ENCODE measurements at places on chromosomes 1 and 21. TPM values are rescaled to one million over a fixed set of nuclear protein-coding genes. Genes with fewer than 3 reads are reported as not detected.

LCE1A gene
- polyA plus RNA-seq = not detected

IFI44 gene
- 6.3 TPM for polyA plus RNA-seq

NES gene
- polyA plus RNA-seq = 0.22 TPM

AJAP1 gene
- not detected for polyA plus RNA-seq

HEATR1 gene
- polyA plus RNA-seq = 1.1 TPM

GJA9 gene
- polyA plus RNA-seq = not detected

CA14 gene
- not detected for polyA plus RNA-seq

CR2 gene
- 12.0 TPM for polyA plus RNA-seq

MMEL1 gene
- 22.8 TPM for polyA plus RNA-seq

NTNG1 gene
- polyA plus RNA-seq = 0.27 TPM

DNA sequence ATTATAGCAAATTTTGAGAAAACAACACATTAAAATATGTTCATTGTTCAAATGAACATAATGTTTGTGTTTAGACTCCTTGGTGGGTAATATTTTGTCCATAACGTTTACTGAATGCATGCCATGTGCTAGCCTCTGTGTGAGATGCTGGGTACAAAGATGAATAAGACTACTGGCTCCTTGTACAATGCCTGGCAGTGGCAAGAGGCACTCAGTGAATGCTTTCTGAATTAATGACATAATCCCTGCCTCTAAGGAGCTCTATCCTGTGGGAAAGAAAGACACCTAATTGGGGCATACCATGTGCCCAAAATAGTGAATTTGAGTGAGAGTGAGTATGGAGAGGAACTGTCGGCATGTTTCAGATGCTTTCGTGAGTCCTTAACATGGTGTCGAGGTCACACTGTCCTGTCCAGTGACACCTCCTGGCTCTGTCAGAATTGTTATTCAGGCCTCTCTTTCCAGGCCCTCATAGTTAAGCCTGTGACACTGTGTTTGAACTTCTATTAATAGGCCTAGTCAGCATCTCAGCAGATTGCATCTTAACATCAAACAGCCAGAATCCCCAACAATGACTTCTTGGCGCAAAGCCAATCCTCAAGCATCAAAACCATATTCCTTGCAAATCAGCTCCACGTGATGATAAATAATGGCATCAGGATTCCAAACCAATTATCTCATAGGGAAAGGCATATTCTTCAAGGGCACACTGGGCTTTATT is 32.8 kb upstream of the S1PR1 start:
- DNase-seq = no peak
- no peaks in the 10 kb centered on the region for H3K4me1 ChIP-seq
- H3K27me3 ChIP-seq = no peaks in the 10 kb centered on the region
- H3K4me3 ChIP-seq = no peak overlapping the region
- no peaks in the 10 kb centered on the region for H3K36me3 ChIP-seq
- H3K27ac ChIP-seq = no peak overlapping the region

DNA sequence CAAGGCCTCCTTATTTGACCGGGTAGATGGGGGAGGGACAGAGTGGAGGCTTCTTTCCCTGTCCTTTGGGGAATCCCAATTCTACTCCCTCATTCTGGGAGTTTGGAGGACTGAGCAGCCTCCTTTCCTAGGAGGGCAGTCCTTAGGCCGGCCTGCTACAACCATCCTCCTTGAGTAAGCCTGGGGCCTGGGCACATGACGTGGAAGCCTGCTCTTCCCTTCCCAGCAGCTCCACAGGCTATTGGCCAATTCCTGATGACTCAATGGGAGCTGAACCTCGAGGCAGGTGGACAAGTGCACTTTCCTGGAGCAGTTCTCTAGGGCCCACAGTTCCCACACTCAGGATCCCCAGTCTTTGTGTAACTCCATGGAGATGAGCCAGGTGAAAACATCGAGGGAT is 3.1 kb downstream of the KCNA10 start:
- no peak overlapping the region for H3K27ac ChIP-seq
- H3K4me3 ChIP-seq = no peak overlapping the region
- no peaks in the 10 kb centered on the region for H3K36me3 ChIP-seq

- no peak overlapping the region for H3K27ac ChIP-seq
- H3K36me3 ChIP-seq = no peaks in the 10 kb centered on the region
- H3K4me1 ChIP-seq = peaks cover 5% of the 10 kb centered on the region
- peak; percentile 45 for DNase-seq
These were observed 34.7 kb downstream of the RCAN1 start for GRCh38 chr21:34580181-34580700.

GRCh38 chr1:115284209-115284608 is 53.8 kb downstream of the NGF start:
- DNase-seq = no peak
- H3K4me3 ChIP-seq = no peak overlapping the region
- no peaks in the 10 kb centered on the region for H3K4me1 ChIP-seq
- H3K36me3 ChIP-seq = no peaks in the 10 kb centered on the region
- no peaks in the 10 kb centered on the region for H3K27me3 ChIP-seq
- no peak overlapping the region for H3K27ac ChIP-seq

GRCh38 chr1:46224966-46225365 is 21.8 kb downstream of the LURAP1 start:
- H3K27me3 ChIP-seq = no peaks in the 10 kb centered on the region
- no peak overlapping the region for H3K4me3 ChIP-seq
- H3K4me1 ChIP-seq = no peaks in the 10 kb centered on the region

- H3K27me3 ChIP-seq = no peaks in the 10 kb centered on the region
- H3K4me1 ChIP-seq = peaks cover 15% of the 10 kb centered on the region
- H3K27ac ChIP-seq = no peak overlapping the region
- no peaks in the 10 kb centered on the region for H3K36me3 ChIP-seq
These were observed 7.0 kb downstream of the LRRC3 start for GRCh38 chr21:44462086-44462833.

GRCh38 chr1:212256369-212256768 is 28.8 kb upstream of the PPP2R5A start:
- H3K4me1 ChIP-seq = peaks cover 17% of the 10 kb centered on the region
- no peak overlapping the region for H3K4me3 ChIP-seq
- H3K27ac ChIP-seq = no peak overlapping the region
- no peak for DNase-seq
- H3K36me3 ChIP-seq = no peaks in the 10 kb centered on the region
- H3K27me3 ChIP-seq = no peaks in the 10 kb centered on the region

GRCh38 chr1:12539320-12539704 is 78.7 kb downstream of the DHRS3 start:
- H3K36me3 ChIP-seq = no peaks in the 10 kb centered on the region
- no peak overlapping the region for H3K27ac ChIP-seq
- no peak for DNase-seq
- H3K27me3 ChIP-seq = no peaks in the 10 kb centered on the region
- no peaks in the 10 kb centered on the region for H3K4me1 ChIP-seq

GRCh38 chr1:59360170-59360569 is 63.3 kb downstream of the FGGY start:
- DNase-seq = no peak
- H3K36me3 ChIP-seq = no peaks in the 10 kb centered on the region
- peaks cover 44% of the 10 kb centered on the region for H3K4me1 ChIP-seq

- H3K4me1 ChIP-seq = peaks cover 62% of the 10 kb centered on the region
- H3K36me3 ChIP-seq = no peaks in the 10 kb centered on the region
- no peaks in the 10 kb centered on the region for H3K27me3 ChIP-seq
- no peak overlapping the region for H3K4me3 ChIP-seq
- DNase-seq = peak; percentile 38
These were observed 3.7 kb upstream of the FABP3 start for GRCh38 chr1:31376375-31377134.

DNA sequence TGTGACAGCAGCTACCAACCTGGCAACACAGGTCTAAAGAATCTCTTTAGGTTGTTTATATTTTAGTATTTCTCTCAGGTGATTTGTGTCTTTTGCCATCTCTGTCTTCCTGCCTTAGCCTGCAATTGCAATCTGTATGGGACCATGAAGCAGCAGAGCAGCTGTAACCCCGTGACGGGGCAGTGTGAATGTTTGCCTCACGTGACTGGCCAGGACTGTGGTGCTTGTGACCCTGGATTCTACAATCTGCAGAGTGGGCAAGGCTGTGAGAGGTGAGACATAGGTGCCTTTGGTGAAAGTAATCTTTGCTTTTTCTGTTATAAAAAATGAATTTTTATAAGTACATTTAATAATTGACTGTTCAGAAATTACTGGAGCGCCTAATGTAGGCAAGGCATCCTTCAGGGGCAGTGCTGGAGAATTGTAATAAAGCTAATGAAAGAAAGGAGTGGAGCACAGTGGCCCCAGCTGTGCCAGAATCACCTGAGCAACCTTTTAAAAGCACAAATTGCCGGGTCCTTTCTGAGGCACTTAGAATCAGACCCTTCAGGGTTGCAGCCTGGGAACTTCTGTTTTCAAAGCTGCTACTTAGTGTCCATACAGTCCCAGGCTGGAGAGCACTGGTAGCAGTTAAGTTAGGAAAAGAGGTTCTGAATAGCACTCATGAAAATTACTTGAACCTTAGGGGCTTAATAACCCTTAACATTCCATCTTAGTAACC is 60.6 kb upstream of the LAMC2 start:
- DNase-seq = no peak
- H3K36me3 ChIP-seq = no peaks in the 10 kb centered on the region
- no peak overlapping the region for H3K27ac ChIP-seq

- no peak overlapping the region for H3K4me3 ChIP-seq
- H3K36me3 ChIP-seq = no peaks in the 10 kb centered on the region
- no peaks in the 10 kb centered on the region for H3K27me3 ChIP-seq
- peak overlapping the region; percentile 42 for H3K27ac ChIP-seq
These were observed 131.6 kb downstream of the DMRTB1 start for GRCh38 chr1:53590531-53591515.

DNA sequence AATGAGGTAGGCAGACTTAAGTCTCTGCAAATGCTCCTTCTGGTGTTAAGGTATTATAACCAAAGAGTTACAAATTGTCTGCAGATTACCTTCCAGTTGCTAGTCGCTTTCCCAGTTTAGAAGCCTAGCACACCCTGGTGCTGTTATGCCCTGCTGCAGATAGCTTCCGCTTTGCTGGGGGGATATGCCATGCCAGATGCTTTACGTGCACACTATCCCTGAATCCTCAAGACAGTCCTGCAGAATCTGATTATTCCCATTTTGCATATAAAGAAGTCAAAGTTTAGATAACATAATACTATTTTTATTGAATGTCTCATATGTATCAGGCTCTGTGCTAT is 166.5 kb downstream of the DHRS3 start:
- H3K4me3 ChIP-seq = no peak overlapping the region
- no peaks in the 10 kb centered on the region for H3K27me3 ChIP-seq
- no peak overlapping the region for H3K27ac ChIP-seq
- DNase-seq = no peak

DNA sequence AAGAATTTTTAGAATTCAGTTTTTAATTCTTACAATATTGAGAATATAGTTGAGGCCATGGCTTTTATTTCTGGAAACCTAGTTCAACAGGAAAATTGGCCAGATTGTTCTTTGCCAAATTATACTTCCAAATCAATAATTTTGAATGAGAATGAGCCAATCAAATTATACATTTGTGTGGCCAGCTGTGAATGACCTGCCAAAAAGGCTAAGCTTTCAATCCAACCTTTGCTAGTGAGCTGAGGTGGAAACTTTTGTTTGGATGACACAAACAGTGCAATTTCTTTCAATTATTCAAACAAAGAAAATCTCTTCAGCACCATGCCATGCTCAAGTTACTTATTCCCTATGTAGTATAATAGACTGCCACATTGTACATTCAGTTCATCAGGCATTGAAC is 167.8 kb downstream of the PATJ start:
- no peaks in the 10 kb centered on the region for H3K36me3 ChIP-seq
- no peaks in the 10 kb centered on the region for H3K27me3 ChIP-seq
- H3K4me3 ChIP-seq = no peak overlapping the region
- DNase-seq = no peak
- H3K4me1 ChIP-seq = no peaks in the 10 kb centered on the region
